ENCODE measurements at places on chromosomes 16 and 17. TPM values are rescaled to one million over a fixed set of nuclear protein-coding genes. Genes with fewer than 3 reads are reported as not detected.

DNA sequence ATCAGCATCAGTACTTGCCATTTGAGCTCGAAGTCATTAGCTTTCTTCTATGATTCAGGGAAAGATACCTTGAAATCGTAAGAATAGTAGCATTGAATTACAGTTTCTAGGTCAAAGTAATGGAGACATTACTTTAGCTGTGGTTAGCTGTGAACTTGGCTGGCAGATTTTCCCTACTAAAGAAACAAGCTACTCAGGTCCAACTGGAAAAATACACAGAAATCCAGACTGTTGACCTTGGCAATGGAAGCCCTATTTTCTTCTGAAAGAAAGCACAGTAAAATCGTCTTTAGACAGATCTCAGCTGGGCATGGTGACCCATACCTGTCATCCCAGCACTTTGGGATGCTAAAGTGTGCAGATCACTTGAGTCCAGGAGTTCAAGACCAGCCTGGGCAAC is 13.4 kb upstream of the DNAJA2 start:
- DNase-seq = no peak

DNA sequence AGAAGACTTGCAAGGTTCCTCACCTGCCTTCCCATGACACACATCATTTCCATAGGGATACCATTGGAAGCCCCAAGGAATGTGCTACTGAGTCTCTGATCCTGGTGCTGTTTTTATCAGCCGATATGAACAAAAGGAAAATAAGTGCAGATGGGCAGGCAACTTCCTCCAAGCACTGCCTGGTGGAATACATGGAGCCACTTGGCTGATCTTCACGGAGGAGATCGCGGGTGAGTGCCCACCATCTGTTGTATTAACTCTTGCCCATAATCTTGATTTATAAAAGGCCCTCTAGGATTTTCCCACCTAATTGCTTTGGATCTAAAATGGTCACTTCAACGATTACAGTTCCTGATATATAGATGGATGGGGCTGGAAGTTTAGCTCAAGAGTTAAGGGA is 24.7 kb upstream of the CDRT15 start:
- peak; percentile 37 for DNase-seq

DNA sequence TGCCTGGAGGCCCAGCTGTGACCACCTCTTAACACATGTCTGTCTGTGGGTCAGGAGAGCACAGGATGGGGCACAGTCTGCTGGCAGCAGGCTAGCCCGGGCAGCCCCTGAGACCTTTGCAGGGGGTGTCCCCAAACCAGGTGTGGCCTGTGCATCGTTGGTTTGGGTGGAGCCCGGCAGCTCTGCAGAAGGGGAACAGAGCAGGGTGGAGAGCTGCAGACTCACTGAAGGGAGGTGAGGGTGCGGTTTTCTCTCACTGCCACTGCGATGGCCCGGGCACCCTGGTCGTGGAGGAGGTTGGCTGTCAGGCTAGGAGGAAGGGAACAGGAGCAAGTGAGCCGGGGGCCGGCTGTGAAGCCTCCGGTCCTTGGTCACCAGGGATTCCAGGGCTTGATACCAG is 28.8 kb downstream of the NLRC3 start:
- no peak for DNase-seq

DNA sequence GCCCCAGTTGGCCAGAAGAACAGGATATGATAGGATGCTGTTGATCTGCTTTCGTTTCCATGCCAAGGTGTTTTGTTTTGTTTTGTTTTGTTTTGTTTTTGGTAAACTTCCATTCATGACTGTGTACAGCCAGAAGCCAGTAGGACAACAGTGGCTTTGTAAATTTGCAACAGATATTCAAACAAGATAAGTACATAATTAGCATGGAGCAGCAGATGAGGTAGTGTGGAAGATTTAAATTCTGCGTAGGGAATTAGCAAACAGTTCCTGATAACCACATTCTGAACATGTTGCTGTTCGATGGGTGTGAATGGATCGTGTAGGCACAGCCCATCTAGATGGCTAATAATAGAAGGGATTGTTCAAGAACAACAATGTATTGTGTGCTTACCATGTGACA is 1080.1 kb upstream of the RBFOX1 start:
- DNase-seq = no peak

GRCh38 chr16:12559714-12560113 is 244.0 kb downstream of the CPPED1 start:
- DNase-seq = no peak

DNA sequence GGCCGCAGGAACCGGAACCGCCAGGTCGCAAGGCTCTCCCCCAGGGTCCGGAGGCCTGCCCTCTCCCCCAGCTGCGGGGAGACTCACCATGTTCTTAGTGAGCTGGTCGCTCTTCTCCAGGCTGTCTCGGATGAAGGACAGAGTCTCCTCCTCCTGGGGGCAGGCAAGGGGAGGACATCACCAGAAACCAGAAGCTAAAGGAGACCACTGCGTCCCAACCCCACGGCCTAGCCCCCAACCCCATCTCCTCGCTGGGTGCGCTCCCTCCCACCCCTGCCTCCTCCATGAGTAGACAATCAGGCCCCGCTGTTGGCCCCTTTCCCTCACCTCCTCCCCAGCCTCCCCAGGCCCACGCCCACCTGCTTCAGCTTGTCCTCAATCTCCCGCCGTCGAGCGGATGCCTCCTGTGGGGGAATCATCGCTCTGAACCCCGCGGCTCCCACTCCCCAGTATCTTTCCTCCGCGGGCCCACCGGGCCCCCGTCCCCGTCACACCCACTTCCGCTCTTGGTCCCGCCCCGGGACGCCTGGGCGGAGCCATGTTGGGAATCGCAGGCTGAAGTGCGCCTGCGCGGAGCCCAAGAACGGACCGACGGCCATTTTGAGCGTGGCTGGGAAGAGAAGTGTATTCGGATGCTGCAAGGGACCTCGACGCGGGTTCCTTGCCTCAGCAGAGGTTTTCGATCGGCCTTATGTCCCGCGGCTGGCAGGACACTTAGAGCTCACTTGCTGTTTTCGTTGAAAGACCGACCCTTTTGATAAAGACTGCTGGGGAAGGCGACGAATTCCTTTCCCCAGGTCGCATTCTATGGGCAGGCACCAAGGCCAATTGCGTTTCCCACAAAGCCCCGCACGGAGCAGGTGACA is at the start of gene EXOC7:
Gene EXOC7, minus strand, starts transcription at position 514 of the 866 bp plus-strand sequence. Its CDS starts 95 bp downstream, at position 419.
- DNase-seq = peak; percentile 86

DNA sequence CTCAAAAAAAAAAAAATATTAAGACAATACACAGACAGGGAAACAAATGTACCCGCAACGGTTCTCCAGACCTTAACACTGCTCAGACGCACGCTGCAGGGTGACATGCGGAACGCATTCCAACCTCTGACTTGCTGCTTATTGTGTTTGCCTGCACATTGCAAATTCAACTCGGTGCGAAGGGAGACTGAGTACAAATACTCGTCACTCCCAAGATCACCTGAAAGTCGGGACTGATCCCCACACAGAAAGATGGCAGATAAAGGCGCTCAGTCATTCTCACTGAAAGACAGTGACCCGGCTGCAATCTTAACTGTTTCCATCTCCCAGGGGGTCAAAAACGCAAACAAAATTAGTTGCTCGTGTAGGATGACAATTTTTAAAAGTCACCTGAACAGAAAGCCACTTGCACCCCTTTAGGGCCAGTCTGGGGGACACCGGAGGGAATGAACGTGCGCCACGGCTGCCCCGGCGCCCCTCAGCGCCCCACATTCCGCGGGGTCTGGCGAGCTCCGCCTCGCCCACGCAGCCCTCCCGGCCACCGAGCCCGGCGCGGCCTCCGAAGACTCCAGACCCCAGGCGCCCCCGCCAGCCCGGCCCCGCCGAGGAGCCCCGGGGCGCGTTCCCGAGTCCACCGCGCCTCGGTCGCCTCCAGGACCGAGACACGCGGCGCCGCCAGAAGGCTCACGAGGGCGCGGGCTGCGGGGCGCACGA is 589 bp downstream of the CLCN7 start:
- no peak for DNase-seq

RMI2 gene
- 1.4 TPM for total RNA-seq

AANAT gene
- not detected for total RNA-seq

ACSM2A gene
- total RNA-seq = not detected

DRC3 gene
- total RNA-seq = 4.2 TPM

FKBP10 gene
- total RNA-seq = 17.0 TPM

ENDOV gene
- 35.6 TPM for total RNA-seq

EIF4A3 gene
- total RNA-seq = 50.7 TPM
